GM23248 (cell line): ENCODE measurements at places on chromosomes 2 and 18. TPM values are rescaled to one million over a fixed set of nuclear protein-coding genes. Genes with fewer than 3 reads are reported as not detected.

GRCh38 chr2:85873679-85874078, 15.1 kb downstream of the ST3GAL5 start:
- H3K4me1 ChIP-seq: peaks cover 20% of the 10 kb centered on the region
- H3K4me3 ChIP-seq: no peak overlapping the region
- H3K36me3 ChIP-seq: no peaks in the 10 kb centered on the region
- H3K27ac ChIP-seq: no peak overlapping the region
- no peaks in the 10 kb centered on the region for H3K27me3 ChIP-seq
- peak; percentile 34 for DNase-seq

DNA sequence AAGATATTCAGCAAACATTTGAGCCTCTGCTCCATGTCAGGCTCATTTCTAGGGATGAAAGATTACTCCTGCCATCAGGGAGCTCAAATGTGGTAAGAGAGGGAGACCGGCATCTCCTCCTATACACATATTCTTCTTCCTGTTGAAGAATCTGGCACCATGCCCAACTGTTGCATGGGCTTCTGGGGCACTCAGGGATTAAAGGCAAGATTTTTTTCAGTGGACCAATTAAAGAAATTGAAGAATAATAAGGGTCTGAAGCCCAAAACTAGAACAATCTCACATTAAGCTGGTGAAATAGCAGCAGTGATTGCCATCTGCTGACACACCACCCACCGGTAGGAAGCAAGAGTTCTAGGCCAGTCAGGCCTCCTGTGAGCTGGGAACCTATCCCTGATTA, 145.4 kb upstream of the LYPD6 start:
- no peak for DNase-seq
- no peak overlapping the region for H3K4me3 ChIP-seq
- no peaks in the 10 kb centered on the region for H3K27me3 ChIP-seq
- H3K4me1 ChIP-seq: peaks cover 10% of the 10 kb centered on the region

GRCh38 chr18:21277578-21277977, 35.5 kb downstream of the GREB1L start:
- DNase-seq: no peak
- no peaks in the 10 kb centered on the region for H3K27me3 ChIP-seq
- H3K4me3 ChIP-seq: no peak overlapping the region
- H3K27ac ChIP-seq: no peak overlapping the region

- no peaks in the 10 kb centered on the region for H3K36me3 ChIP-seq
- no peak for DNase-seq
- no peak overlapping the region for H3K4me3 ChIP-seq
- H3K4me1 ChIP-seq: no peaks in the 10 kb centered on the region
These were observed 323.3 kb upstream of the ZNF521 start for GRCh38 chr18:25675123-25675850.

- H3K27me3 ChIP-seq: no peaks in the 10 kb centered on the region
- no peak overlapping the region for H3K4me3 ChIP-seq
- H3K4me1 ChIP-seq: peaks cover 19% of the 10 kb centered on the region
- no peak for DNase-seq
- no peak overlapping the region for H3K27ac ChIP-seq
- no peaks in the 10 kb centered on the region for H3K36me3 ChIP-seq
These were observed 55.3 kb upstream of the HAAO start for GRCh38 chr2:42847596-42848151.

The TMEM169 gene
- under 0.01 TPM in 1 of 2 replicates, not detected in the other for total RNA-seq

DNA sequence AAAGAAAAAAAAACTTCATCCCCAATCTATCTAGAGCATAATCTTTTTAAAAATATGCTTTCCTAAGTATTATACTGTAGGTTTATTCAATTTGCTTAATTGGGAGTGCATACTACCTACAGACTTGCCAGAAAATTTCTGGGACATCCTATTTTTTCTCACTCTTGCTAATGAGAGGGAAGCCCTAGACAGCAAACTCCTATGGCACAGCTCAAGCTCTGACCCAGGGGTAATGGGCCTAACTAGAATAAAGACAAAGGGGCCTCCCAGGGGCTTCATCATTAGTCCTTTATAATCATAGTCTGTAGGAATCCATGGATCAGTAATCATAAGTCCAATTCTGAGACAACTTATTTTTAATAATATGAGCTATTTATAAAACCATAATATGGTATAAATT, 142.6 kb upstream of the ITGA4 start:
- no peaks in the 10 kb centered on the region for H3K27me3 ChIP-seq
- H3K4me1 ChIP-seq: peaks cover 6% of the 10 kb centered on the region; the same call in 1 of the 2 replicates
- no peaks in the 10 kb centered on the region for H3K36me3 ChIP-seq
- no peak for DNase-seq
- no peak overlapping the region for H3K4me3 ChIP-seq

The POTEJ gene
- not detected in 2 replicates for total RNA-seq

GRCh38 chr2:162174746-162175145, 22.7 kb upstream of the GCG start:
- no peak overlapping the region for H3K27ac ChIP-seq
- no peaks in the 10 kb centered on the region for H3K27me3 ChIP-seq
- no peak overlapping the region for H3K4me3 ChIP-seq
- no peaks in the 10 kb centered on the region for H3K4me1 ChIP-seq
- DNase-seq: peak; percentile 43
